Renal pelvis (tissue), 12 donors: ENCODE measurements at places on chromosomes 16 and 17.

DNA sequence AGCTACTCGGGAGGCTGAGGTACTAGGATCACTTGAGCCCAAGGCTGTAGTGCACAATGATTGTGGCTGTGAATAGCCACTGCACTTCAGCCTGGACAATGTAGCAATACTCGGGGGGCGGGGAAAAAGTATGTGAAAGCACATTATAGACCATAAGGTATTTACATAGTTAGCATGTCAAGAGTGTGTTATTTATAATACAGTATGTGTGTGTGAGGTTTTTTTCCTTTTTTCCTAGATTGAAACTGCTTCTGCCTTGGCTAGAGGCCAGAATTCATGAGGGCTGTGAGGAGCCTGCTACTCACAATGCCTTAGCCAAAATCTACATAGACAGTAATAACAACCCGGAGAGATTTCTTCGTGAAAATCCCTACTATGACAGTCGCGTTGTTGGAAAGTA, 30.5 kb downstream of the PTRH2 start:
- no peak for DNase-seq

GRCh38 chr16:9869776-9870175, 312.5 kb downstream of the GRIN2A start:
- no peak for DNase-seq

- no peak for DNase-seq
These were observed 9.2 kb downstream of the IKZF3 start for GRCh38 chr17:39854909-39855308.

- no peak for DNase-seq
These were observed 19.8 kb upstream of the ICAM2 start for GRCh38 chr17:64040206-64040605.

- no peak for DNase-seq
These were observed 398.7 kb downstream of the SNX29 start for GRCh38 chr16:12375046-12375740.
